ENCODE measurements at places on chromosomes 12 and 14.

DNA sequence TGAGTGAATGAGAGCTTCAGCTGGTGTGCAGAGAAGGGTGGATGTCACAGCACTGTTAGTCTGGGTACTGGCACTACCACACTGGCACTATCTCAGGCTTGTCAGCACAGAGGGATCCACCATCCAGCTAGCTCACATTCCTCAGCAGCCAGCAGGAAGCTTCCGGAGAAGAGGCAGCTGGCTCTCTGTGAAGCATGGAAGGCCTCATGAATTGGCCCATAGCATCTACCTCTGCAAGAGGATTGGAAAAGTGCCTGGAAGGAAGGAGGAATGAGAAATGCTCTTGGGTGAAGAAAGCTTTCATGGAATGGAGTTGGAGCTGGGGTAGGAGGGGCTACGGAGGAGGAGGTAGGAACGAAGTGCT, 9.9 kb downstream of the KRT83 start:
- DNase-seq = no peak

DNA sequence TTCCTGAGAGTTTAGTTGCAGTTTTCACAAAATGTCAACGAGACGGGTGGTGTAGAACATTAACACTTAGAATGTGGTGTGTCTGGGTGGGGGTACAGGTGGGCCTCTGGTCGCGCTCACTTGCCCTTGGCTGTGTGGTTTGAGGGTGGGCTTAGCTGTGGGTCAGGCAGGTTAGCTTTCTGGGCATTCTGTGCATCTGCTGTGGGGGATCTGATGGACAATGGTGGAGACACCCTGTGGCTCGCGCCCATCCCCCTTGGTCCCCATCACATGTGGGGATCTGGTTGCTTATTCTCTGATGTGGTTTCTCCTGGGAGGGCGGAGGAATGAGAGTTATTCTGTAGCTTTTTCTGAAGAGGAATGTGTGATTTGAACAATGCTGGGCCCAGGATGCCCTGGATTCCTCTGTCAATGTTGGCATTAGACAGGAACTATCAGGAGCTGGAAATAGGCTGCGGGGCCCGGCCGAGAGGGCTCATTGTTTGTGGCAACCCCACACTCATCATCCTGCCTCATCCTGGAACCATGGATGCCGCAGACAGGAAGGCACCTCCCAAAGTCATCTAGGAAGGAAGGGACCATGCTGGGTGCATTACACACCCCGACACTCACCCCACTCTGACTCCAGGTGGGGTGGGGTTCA, 101.6 kb downstream of the TSPAN9 start:
- DNase-seq = no peak

DNA sequence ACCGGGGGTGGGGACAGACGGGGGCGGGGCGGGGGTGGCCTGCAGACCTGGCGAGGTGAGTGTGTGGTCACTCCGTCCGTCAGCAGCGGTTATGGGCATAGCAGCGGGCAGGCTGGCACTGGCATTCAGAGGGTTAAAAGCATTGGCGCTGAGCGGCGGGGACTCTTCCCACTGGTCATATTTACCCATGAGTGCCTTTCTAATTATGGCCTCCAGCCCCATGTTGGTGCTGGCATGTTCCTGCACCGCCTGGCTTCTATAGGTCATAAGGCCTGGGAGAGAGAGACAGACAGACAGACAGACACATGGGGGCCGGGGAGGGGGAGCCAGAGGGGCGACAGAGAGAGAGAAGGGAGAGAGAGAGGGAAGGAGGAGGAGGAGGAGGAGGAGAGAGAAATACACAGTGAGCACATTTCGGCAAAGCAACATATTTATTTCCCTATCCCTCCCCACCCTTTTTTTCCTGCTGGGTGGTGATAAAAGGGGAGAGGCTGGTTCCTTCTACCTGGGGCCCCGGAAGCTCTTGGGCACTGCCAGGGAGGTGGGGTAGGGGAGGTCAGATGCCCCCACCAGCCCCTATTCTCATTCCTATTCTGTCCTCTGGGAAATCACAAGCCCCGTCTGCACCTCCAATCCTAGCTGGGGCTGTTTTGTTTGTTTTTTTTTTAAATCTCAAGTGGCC, 32.6 kb downstream of the RFLNA start:
- no peak for DNase-seq

DNA sequence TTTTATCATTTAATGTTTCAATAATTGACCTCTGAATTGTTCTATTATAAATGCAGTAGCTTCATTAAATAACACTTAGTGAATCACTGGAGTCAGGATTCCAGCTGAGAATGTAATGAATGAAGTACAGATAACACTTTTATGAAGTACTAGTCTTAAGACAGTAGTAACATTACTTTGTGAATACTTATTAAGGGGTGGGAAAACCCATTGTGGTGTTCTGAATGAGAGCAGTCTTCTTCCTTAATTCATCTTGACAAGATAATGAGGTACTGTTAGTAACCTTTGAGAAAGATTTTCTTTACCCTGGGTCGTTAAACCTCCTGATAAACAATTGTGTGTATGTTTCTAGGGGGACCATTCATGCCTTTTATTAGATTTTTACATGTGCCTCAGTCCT, 12.7 kb downstream of the NUP107 start:
- no peak for DNase-seq

GRCh38 chr14:34851395-34851794, 23.8 kb downstream of the BAZ1A start:
- DNase-seq = no peak

DNA sequence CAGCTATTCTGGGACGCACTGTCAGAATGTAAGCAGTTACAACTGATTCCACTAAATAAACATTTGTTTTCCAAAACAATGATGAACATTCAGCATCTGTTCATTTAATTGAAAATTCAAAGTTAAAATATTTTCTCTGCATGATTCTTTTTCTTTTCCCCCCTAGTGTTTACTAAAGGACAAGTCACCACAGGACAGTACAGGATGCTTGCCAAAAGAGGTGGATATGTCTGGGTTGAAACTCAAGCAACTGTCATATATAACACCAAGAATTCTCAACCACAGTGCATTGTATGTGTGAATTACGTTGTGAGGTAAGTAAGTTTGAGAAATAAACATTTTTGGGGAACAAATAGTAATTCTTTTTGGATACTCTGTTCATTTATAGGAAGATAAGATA, 28.2 kb upstream of the SNAPC1 start:
- no peak for DNase-seq

GRCh38 chr14:33420051-33420627, 481.5 kb downstream of the NPAS3 start:
- DNase-seq = no peak

DNA sequence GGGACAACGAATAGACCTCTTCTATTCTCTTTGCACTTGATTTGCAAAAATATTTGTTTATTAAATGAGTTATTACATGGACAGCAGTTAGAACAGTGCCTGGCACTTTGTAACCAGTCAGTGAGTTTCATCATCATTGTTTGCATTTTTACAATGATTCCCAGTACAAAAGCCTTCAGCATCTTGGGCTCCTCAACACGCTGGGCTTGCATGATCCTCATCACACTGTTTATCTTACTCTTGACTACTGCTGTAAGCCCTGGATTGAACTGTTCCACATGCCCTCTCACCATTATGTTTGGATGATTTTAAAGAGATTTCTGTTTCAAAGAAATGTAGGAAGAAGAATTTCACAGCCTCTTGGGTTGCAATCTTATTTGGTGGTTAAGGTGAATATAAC, 204.3 kb downstream of the PELI2 start:
- no peak for DNase-seq

GRCh38 chr14:106459971-106460730, 933.8 kb downstream of the TMEM121 start:
- peak; percentile 83 for DNase-seq

GRCh38 chr14:61609884-61610283, 85.4 kb upstream of the HIF1A start:
- no peak for DNase-seq

DNA sequence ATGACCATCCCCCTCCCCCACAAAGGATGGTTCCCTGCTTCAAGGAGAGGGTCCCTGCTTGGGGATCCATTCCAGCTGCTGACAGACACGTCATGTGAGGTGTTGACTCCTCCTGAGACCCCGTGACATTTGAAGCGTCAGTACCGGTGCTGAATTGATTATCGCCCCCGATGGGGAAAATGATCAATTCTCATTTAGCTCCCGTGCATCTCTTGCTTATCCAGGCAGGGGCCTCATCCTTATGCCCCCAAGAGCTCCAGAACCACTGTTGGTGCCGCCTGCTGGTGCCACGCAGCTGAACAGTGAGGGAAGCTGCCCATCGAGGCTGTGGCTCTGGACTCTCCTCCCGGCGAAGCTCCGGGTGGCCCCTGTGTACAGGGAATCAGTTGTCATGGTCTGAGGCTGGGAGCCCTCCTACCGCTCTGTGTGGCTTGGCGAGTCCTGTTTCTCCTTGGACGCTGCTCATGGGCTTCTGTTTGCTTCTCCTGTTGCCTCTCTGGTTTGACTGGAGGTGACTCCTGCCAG, 4.6 kb downstream of the KIF26A start:
- no peak for DNase-seq

- DNase-seq = no peak
These were observed 317.6 kb downstream of the DPF3 start for GRCh38 chr14:72576258-72576657.

DNA sequence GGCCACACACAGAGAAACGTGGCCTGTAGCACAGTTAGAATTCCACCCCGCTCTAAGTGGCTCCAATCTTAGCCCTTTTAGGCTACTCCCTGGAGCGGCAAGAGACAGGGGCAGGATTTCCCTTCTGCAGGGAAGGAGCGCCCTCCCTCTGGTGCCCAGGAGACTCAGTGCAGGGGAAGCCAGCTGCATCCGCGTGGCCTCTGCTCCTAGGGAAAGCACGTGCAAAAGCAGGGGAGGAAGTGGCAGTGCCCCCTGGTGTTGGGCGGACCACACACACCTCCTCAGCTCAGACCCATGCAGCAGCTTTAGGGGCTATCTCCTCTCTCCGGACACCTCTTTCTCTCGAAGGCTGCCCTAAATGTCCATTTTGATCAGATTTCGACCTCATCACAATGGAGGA, 50.0 kb downstream of the SPRING1 start:
- peak; percentile 24 for DNase-seq

DNA sequence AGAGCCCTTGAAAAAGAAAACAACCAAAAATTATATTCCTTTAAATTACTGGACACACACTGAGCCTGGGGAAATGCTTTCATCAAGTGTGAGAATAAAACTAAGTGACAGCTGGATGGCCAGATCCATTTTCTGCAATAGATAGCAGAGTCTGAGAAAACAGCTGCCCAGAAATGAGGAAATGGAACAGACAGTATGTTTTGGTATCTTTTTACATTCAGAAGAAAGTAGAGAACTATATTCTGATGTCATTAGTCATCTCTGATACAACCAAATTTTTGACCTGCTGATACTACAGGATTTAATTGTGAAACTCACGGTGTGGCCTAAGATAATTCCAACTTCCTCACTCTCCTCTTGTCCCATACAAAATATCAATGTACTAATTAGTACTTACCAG, 78.2 kb downstream of the HMGA2 start:
- DNase-seq = no peak

- DNase-seq = no peak
These were observed 22.9 kb downstream of the PCBP2 start for GRCh38 chr12:53474819-53475218.

- peak; percentile 26 for DNase-seq
These were observed 16.5 kb upstream of the KRT78 start for GRCh38 chr12:52865090-52865944.

DNA sequence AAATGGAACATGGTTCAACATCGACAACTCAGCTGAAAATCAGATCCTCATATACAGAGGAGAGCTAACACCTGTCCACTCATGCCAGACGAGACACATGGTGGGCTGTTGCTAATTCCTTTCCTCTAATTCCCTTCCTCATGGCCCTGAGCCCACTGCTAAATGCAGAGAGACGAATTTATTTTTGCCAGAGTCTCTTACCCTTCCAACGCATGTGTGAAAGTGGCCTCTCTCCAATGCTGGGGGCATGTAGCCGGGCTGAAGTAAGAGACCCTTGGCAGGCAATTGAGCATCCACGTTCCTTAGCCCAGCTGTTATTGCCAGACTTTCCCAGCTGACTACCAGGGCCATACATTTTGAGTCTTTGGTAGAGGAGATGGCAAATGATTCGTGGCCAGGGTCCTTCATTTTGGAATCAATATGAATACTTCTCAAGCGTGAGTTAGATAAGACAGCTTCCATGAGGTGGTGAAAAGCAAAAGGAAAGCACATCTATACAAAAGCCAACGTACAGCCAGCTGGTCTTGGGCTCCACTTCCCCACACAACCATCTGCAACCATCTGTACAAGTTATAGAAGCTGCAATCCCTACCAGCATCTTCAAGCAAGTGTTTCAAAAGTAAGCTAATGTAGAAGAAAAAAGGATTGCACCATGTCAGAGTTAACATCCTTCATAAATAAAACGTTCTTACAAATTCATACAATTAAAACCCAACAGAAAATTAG, 28.6 kb downstream of the CORO1C start:
- no peak for DNase-seq

DNA sequence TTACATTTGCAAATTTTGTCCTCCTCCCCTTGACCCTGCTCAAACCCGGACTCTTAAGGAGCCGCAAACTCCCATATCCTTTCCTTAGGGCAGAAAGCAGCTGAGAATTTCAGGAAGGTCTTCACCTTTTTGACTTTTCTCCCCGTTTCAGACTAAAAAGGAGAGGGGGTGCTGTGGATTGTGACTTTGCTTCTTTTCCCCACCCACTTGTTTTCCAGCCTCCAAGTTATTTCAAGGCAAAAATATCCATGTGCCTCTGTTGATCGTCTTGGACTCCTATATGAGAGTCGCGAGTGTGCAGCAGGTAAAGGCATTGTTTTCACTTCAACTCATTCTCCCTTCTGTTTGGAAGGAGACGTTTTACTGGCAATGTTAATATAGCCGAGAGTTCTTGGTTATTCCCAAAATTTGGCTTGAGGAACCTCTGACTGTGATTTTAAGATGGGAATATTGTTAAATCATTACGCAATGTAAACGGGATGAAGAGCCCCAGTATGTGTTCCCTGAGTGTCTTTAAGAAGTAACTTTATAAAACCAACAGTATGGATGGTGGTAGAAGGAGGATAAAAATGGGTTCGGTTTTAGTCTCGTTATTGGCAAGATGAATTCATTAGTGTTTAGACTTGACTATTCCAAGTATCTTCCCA, 663 bp downstream of the LRRK2 start:
- no peak for DNase-seq

- no peak for DNase-seq
These were observed 89.7 kb downstream of the CAND1 start for GRCh38 chr12:67358781-67359338.

DNA sequence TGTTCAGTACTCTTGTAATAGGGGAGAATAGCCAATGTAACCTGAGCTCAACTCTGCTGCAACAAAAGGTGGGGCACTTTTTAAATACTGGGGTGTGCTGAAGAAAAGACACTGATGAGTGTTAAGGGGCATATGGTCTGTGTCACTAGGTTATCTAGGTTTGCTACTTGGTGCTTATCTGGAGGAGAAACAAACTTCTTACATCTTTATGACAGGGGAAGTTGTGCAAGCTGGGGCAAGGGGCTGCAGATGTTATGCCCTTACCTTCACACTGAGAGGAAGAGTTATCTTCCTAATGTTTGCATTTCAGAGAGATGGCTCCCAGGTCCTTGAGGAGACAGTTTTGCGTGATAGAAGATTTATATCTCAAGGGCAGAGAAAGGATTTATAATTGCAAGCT, 90.9 kb upstream of the PKP2 start:
- DNase-seq = no peak

Data from CD4-positive, alpha-beta T cell treated with Interleukin-17A for 4 hours (primary cell).